ENCODE measurements at places on chromosomes 2 and 18.

DNA sequence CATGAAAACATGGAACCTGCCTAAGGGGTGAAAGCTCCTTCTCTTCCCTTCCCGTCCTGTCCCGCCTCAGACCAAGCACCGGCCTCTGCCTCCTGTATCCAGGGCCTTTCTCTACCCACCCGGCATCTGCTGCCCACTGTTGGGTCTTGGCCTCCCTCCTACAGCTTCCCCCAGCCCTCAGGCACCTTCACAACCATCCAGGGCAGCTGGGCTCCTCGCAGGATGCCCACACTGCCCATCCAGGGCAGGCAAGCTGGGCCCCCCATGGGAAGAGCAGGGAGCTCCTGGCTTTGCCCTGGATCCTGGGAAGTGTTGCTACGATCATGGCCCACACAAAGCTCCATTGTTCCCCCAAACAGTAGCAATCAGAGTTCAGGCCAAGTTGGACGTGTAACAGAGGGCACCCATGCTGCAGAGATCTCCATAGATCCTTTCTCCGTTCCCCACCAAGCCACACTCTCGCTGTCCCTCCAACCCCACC, 206.6 kb downstream of the NDUFA10 start:
- H3K36me3 ChIP-seq: no peaks in the 10 kb centered on the region
- no peak overlapping the region for H3K4me3 ChIP-seq
- DNase-seq: no peak
- peaks cover 52% of the 10 kb centered on the region for H3K4me1 ChIP-seq
- H3K27ac ChIP-seq: peak overlapping the region; percentile 22

- H3K4me3 ChIP-seq: no peak overlapping the region
- no peaks in the 10 kb centered on the region for H3K27me3 ChIP-seq
Measured at GRCh38 chr2:219912491-219912921, 285.1 kb downstream of the SLC4A3 start.

GRCh38 chr2:113228351-113228750, 50.4 kb downstream of the PAX8 start:
- no peak overlapping the region for H3K27ac ChIP-seq
- H3K36me3 ChIP-seq: peaks cover 3% of the 10 kb centered on the region
- no peaks in the 10 kb centered on the region for H3K27me3 ChIP-seq
- H3K4me1 ChIP-seq: peaks cover 22% of the 10 kb centered on the region
- no peak overlapping the region for H3K4me3 ChIP-seq
- DNase-seq: no peak

GRCh38 chr2:55235724-55236538, 3.4 kb downstream of the RPS27A start:
- no peaks in the 10 kb centered on the region for H3K27me3 ChIP-seq
- DNase-seq: no peak
- peaks cover 9% of the 10 kb centered on the region for H3K4me1 ChIP-seq
- H3K4me3 ChIP-seq: no peak overlapping the region

DNA sequence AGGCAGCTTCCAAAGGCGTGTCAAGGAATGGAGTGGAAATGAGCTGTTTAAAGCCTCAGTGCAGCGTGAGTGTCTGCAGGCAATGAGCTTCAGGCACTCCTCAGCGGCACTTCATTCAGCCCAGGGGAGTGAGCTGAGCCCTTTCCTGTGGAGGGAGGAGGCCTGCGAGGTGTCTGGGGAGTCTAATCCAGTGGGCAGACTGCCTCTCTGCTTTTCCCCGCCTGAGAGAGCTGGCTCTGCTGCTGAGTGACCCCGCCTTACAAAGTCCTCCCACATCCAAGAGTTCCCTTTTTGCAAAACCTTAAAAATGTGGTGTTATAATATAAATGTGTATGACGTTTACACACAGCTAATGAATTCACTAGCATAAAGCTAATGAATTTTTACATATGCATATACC, 7.0 kb upstream of the LDLRAD4 start:
- H3K27ac ChIP-seq: no peak overlapping the region
- no peak overlapping the region for H3K4me3 ChIP-seq
- peaks cover 3% of the 10 kb centered on the region for H3K27me3 ChIP-seq
- no peak for DNase-seq

- no peaks in the 10 kb centered on the region for H3K4me1 ChIP-seq
- H3K27ac ChIP-seq: no peak overlapping the region
- H3K4me3 ChIP-seq: no peak overlapping the region
Measured at GRCh38 chr18:36392164-36392978, 94.9 kb downstream of the FHOD3 start.

DNA sequence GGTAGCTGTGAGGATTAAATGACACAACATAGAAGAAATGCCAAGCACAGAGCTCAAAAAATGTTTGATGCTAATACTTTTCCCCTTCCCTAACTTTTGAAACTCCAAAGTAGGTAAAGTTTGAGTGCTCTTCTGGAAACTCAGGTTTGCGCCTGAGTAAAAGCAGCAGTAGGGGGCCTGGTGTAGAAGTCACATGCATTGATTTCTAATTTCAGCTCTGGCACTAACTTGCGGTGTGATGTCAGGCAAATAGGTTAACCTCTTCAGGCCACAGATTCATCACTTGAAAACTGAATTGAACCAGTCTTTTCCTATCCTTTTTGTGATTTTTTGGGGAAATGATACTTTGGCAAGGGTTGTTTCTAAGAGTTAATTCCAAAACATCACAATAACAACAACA, 27.2 kb downstream of the LHCGR start:
- H3K36me3 ChIP-seq: no peaks in the 10 kb centered on the region
- H3K27ac ChIP-seq: peak overlapping the region; percentile 12
- peaks cover 4% of the 10 kb centered on the region for H3K4me1 ChIP-seq
- no peak overlapping the region for H3K4me3 ChIP-seq
- DNase-seq: no peak
